ENCODE measurements at places on chromosomes 3 and 15. TPM values are rescaled to one million over a fixed set of nuclear protein-coding genes. Genes with fewer than 3 reads are reported as not detected.

DNA sequence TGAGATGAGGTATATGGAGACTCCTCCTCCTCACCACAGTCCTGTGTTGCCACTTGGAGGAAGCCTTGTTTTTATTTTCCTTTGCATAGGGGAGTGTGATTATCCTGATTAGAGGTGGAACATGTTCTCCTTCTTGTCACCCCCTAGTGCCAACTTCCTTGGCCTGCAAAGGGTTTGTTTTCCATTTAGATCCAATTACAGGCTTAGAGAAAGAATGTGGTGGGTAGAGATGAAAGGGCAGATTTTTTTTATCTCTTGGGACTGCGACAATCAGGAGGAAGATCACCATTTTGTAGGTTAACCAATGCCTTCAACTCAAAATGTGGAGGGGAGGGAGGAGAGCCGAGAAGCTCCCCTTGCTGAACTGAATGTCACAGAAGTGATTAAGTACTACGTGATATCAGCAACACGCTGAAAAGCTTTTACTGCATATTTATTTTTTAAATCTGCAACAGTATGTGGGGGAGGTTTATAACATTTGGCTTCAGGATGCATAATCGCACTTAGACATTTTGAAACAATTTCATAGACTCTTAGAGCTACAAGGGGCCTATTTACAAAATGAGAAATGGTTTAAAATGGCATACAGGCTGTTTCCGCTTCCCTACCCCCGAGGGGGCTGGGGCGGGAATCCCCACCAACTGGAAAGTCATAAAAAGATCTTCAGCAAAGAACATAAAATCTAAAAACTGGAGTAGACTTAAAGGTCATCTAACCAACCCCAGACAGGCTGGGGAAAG lies 2.4 kb downstream of the LMCD1 start:
- no peak for DNase-seq

Gene ACOX2
- 38.6 TPM for polyA plus RNA-seq

- DNase-seq: no peak
Measured at GRCh38 chr3:167487556-167487955, 13.7 kb upstream of the SERPINI2 start.

DNA sequence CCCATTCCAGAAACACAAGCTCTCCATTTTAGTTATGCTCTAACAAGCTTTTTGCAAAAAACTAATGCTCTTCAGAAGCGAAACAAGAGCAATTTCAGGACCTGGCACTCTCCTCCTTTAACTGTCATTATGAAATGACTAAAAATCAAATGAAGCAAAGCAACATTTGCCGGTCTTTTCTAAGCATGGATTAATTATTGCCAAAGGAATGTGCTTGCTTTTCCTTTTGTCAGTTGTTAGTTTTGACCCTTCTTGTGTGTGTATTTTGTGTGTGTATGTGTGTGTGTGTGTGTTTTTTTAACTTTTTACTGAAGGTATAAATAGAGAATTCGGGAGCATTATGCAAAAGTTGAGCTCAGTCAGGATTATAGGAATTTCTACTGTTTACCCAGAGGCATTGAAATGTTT lies 509.1 kb downstream of the TUSC7 start:
- no peak for DNase-seq

- DNase-seq: no peak
Measured at GRCh38 chr15:61558172-61559136, 329.4 kb upstream of the RORA start.

Gene FAM107A
- polyA plus RNA-seq: 4.2 TPM

- DNase-seq: no peak
Measured at GRCh38 chr3:183094711-183095110, 4.6 kb downstream of the MCCC1 start.

DNA sequence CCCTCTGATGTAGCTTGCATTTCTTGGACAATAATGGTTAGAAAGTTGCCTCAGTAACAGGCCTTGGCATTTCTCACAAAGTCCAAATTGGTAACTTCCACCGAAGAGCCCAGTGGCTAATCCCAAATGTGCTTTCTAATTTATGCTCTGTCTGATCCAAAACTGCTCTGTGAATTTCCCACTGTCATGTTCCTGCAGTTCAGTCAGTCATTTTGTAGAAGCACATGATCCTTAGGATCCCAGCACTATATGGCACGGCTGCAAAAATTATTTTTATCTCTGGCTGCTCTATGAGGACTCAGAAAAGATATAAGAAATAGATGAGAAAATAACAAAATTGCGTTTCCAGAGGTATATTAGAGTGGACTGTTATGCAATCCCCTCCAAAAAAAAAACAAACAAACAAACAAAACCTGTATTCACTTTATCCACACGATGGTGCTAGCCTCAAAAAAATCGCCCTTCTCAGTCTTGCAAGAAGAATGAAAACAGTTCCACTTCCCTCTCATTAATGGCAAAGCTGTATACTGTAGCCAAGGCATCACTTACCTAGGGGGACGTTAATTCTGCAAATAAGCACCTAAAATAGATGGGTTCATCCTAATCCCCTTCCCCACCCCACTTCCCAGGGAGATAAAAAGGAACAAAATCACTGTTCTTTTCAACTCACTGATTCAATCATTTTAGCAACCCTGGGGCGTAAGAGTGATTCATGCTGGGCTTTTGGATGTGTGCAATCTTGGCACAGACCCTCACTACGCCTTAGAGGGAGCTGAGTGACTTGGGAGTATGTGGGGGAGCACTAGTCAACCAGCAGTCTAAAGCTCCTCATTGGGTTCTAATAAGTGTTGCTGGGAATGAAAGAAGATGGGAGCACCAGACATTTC lies 61.3 kb downstream of the TMCO5A start:
- peak; percentile 81 for DNase-seq

DNA sequence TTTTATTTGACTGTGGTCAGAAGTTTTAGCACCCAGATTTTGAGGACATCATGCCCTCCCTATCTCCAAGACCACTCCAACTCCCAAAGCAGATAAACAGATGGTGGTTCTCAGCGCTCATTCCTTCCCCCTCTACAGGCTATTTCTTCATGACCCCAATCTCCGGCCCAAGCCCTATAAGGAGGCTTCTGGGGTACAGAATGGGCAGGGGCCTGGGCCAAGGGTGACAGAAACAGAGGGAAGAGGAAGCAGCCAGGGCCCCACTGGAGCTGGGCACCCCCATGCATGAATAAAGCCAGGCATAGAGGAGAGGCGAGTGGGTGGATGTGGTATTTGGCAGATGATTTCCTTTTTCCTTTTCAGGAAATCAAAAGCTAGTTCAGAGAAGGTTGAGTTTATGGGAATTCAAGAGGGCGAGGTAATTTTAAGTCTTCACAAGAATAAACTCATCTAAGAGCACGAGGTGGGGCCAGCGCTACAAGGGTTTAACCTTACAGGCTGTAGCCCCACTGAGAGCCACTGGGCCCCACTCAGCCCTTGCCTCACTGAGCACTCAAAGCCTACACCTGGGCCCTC lies 104.8 kb upstream of the HERC1 start:
- DNase-seq: no peak

DNA sequence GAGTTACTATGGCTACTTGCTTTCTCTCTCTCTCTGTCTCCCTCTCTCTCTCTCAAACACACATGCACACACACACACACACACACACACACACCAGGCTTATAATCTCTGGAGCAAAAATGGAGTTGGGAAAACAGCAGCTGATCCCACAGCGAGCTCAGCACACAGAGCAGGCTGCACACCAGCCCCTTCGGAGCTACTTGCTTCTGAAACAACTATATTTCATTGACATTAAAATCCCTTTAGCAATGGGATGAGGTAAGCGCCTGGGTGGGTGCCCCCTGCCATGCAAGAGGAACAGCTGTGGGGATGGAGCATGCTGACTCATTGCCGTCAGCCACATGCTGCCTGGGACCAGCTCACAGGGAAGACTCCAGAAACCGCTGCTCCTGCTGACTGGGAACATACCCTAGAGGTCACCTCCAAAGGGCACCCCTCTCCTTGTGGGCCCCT lies 45.7 kb downstream of the B3GNT5 start:
- DNase-seq: no peak

DNA sequence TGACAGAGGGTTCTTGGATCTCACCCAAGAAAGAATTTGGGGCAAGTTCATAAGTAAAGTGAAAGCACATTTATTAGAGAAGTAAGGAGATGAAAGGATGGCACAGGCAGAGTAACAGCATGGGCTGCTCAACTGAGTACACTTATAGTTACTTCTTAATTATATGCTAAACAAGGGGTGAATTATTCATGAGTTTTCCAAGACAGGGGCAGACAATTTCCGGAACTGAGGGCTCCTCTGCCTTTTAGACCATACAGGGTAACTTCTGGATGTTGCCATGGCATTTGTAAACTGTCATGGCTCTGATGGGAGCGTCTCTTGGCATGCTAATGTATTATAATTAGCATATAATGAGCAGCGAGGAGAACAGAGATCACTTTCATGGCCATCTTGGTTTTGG lies 221.2 kb upstream of the STT3B start:
- no peak for DNase-seq

DNA sequence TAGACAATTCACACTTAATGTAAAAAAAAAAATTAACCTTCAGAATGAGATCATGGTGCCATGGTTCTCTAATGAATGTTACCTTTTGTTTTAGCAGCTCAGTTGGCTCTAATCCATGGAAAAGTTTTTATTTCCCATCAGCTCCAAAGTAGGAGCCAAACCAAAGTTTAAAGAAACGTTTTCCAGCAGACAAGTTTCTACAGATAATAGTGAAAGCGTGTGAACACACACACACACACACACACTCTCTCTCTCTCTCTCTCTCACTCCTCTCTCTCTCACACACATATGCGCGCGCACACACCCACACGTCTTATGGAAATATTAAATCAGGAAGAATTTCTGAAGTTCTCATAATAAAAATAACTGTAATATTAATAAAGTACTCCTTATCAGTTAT lies 46.9 kb downstream of the MBNL1 start:
- no peak for DNase-seq

Gene NME9
- polyA plus RNA-seq: 4.8 TPM

GRCh38 chr15:78131295-78132061 lies at the start of gene CIB2:
CIB2 (minus strand) TSS chr15:78131445; CDS start chr15:78131215, 230 bp downstream.
- peak; percentile 84 for DNase-seq

DNA sequence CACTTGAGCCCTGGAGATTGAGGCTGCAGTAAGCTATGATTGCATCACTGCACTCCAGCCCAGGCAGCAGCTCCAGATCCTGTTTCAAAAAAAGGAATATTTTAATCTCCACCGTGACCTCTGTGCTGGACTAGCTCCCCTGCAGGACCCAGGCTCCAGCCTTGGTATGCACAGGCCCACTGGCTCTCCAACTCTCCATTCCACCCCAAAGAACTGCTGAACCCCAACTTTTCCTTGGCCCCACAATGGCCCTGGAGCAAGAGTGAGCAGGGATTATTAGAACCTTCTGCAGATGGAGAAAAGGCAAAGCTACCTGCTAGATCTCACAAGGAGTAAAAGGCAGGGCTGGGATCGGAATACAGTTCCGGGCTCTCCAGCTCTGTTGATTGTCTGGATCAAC lies 32.8 kb upstream of the SFMBT1 start:
- DNase-seq: no peak

Gene ZPLD1
- polyA plus RNA-seq: 0.60 TPM

GRCh38 chr15:63070681-63071129 lies 28.2 kb downstream of the TPM1 start:
- DNase-seq: no peak

GRCh38 chr3:79843180-79843579 lies 75.4 kb upstream of the ROBO1 start:
- DNase-seq: no peak

GRCh38 chr3:17039594-17039993 lies 154.8 kb downstream of the PLCL2 start:
- no peak for DNase-seq

All from left kidney (tissue), 8 donors.